ENCODE measurements at places on chromosomes 12 and 14. TPM values are rescaled to one million over a fixed set of nuclear protein-coding genes. Genes with fewer than 3 reads are reported as not detected.

PMCH gene
- total RNA-seq: not detected

NR4A1 gene
- total RNA-seq: 21.1 TPM

RARG gene
- total RNA-seq: 57.0 TPM

CYP27B1 gene
- 1.6 TPM for total RNA-seq

CRADD gene
- total RNA-seq: 14.6 TPM

CAPZA3 gene
- total RNA-seq: not detected

RNASE4 gene
- total RNA-seq: 56.5 TPM

TMCC3 gene
- 4.1 TPM for total RNA-seq

RALGAPA1 gene
- total RNA-seq: 14.5 TPM

Data from pericardium fibroblast (primary cell).